ENCODE measurements at places on chromosomes 4 and X. TPM values are rescaled to one million over a fixed set of nuclear protein-coding genes. Genes with fewer than 3 reads are reported as not detected.

DNA sequence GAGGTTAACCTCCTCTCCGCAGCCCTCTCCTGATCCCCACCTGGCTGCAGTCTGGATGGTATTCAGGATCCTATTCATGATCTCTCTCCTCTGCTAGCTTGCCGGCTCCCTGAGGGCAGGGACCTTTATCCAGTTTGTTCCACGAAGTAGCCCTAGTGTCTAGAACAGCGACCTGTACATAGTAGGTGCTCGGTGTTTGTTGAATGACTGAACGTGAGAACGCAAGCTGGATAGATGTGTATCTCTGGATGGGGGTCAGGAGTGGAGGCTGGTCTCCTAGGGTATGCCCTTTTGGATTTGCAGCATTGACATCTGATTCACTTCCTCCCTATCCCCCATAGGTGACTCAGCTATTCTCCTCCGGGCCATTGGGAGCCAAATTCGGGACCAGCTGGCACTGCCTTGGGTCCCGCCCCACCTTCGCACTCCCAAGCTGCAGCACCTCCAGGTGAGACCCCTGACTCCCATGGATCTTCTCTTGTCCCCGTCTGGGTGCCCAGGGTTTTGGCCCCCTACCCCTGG lies 7.3 kb downstream of the CCDC22 start:
- no peak overlapping the region for H3K27ac ChIP-seq
- H3K4me3 ChIP-seq, result no peak overlapping the region
- H3K27me3 ChIP-seq, result no peaks in the 10 kb centered on the region
- H3K36me3 ChIP-seq, result peaks cover 3% of the 10 kb centered on the region

- no peak for DNase-seq
- H3K36me3 ChIP-seq, result no peaks in the 10 kb centered on the region
- H3K4me3 ChIP-seq, result no peak overlapping the region
- H3K4me1 ChIP-seq, result peaks cover 12% of the 10 kb centered on the region
These were observed 392.3 kb downstream of the CENPC start for GRCh38 chr4:67152976-67153375.

GRCh38 chr4:128284317-128284716 lies 3.3 kb downstream of the PGRMC2 start:
- no peak for DNase-seq
- peaks cover 5% of the 10 kb centered on the region for H3K36me3 ChIP-seq
- no peak overlapping the region for H3K27ac ChIP-seq
- H3K4me1 ChIP-seq, result peaks cover 28% of the 10 kb centered on the region

GRCh38 chr4:38665551-38666411 lies 1.8 kb downstream of the KLF3 start:
- H3K27me3 ChIP-seq, result no peaks in the 10 kb centered on the region
- peak overlapping the region; percentile 97 for H3K4me3 ChIP-seq
- H3K36me3 ChIP-seq, result peaks cover 3% of the 10 kb centered on the region

DNA sequence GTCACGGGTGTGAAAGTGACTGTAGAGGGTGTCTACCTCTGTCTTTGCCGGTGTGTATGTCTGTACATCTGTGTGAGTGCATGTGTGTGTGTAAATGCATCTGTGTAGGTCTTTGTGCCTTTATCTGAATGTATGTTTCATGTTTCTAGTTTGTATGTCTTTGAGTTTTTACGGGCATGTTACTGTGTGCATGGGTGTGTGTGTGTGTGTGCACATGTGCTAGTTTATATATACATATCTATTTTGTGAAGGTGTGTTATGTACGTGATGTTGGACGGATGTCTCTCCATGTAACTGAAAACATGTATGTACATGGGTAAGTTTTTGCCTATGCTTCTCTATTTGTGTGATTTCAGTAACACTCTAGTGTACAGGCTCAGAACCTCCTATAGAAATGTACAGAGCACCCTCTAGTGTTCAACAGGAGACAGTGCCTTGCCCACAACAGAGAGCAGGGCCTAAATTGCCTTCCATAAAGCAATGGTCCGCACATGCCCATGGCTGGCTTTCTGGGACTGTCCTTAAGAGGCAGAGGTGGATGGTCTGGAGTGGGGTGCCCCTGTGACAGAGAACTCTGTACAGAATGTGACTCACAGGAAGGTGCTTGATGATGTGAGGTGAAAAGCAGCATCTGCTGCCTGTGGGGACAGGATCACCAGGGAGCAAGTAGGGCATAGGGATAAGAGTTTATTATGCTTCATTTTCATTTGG lies 343.5 kb downstream of the RAPGEF2 start:
- no peaks in the 10 kb centered on the region for H3K36me3 ChIP-seq
- H3K4me3 ChIP-seq, result no peak overlapping the region
- no peak overlapping the region for H3K27ac ChIP-seq
- DNase-seq, result peak; percentile 41
- no peaks in the 10 kb centered on the region for H3K27me3 ChIP-seq

DNA sequence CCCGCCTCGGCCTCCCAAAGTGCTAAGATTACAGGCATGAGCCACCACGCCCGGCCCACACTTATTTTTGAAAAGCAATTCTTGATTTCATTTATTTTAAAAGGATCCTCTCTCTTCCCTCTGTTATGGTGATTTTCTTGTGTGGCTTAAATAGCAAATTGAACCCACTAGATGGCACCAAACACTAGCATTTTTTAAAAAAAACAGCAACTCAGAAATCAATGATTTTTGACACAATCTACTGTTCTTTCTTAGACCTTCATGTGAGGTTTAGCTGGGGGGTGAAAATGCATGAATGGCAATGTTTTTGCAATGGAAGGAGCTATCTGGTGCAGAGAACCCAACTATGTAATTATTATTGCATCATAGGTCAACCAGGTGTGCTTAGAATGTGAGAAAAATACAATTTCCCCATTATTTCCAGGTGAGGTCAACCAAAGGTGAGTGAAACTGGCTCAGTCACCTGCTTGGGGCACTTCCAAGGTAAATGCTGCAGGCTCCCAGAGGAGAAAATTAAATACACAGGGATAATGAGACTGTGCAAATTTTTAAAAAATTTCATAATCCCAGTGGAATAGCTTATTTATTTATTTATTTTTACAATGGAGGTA lies 226.7 kb upstream of the PRKX start:
- H3K27me3 ChIP-seq, result peaks cover 2% of the 10 kb centered on the region
- no peaks in the 10 kb centered on the region for H3K36me3 ChIP-seq
- no peak overlapping the region for H3K27ac ChIP-seq
- peaks cover 5% of the 10 kb centered on the region for H3K4me1 ChIP-seq
- peak; percentile 6 for DNase-seq

DNA sequence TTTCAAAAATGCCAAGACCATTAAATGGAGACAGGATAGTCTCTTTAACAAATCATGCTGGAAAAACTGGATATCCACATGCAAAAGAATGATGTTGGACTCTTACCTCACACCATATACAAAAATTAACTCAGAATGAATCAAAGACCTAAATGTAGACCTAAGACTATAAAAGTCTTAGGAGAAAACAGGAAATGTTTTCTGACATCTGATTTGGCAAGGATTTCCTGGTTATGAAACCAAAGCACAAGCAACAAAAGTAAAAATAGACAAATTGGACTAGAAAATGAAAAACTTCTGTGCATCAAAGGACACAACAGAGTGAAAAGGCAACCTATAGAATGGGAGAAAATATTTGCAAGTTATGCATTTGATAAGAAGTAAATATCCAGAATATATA lies 37.6 kb downstream of the ARFIP1 start:
- no peaks in the 10 kb centered on the region for H3K4me1 ChIP-seq
- no peak for DNase-seq
- H3K27me3 ChIP-seq, result no peaks in the 10 kb centered on the region
- H3K36me3 ChIP-seq, result peaks cover 82% of the 10 kb centered on the region
- no peak overlapping the region for H3K4me3 ChIP-seq
- H3K27ac ChIP-seq, result no peak overlapping the region

DNA sequence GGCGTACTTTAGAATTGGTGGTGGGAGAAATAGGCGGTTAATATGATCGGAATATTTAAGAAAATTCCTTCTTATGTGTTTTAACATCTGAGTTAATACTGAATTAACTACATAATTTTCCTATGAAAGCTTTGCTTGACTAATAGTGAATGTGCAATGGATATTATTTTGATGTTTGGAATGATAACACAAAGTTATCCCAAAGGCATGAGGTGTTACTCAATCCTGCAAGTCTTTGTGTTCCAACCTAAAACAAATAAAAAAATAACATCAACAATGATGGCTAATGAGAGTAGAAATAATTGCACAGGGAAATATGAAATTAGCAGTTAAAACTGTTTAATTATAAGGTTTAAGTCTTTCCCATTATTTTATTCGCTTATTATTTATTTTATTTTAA lies 183.6 kb upstream of the ARSJ start:
- no peaks in the 10 kb centered on the region for H3K36me3 ChIP-seq
- H3K27me3 ChIP-seq, result no peaks in the 10 kb centered on the region
- no peak overlapping the region for H3K27ac ChIP-seq
- no peak overlapping the region for H3K4me3 ChIP-seq

DNA sequence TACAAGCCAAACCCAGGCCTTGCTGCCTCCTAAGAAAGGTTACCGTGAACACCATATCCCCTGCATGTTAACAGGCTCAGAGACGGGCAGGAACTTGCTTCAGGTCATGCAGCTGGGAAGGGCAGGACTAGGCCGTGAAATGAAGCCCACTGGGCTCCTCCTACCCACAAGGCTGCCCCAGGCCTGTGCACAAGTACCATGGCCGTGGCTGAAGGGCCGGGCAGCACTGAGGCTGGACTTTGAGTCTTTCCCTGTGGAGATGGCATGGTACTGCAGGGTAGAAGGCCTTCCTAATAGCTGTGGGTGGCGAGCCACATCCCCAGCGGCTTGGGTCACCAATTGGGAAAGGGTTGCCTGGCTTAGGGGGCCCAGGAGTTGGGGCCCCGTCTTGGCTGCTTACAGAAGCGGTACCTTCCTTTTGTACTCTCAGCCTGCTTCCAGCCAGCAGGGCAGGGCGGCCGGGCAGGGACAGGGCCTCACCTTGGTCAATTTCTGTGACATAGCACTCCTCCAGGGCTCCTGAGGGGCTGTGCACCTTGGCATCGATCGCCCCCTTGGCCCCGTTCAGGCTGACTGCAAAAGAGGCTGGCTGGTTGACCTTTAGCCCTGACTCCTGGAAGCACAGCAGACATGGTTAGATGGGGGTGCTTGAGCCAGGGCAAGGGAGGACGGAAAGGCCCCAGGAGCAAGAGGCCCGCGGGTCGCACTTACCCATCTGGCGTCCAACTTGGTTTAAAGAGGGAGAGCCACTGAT lies 23.8 kb downstream of the FLNA start:
- no peak for DNase-seq
- H3K4me3 ChIP-seq, result peak overlapping the region; percentile 38
- peaks cover 4% of the 10 kb centered on the region for H3K27me3 ChIP-seq
- H3K36me3 ChIP-seq, result peaks cover 5% of the 10 kb centered on the region

DNA sequence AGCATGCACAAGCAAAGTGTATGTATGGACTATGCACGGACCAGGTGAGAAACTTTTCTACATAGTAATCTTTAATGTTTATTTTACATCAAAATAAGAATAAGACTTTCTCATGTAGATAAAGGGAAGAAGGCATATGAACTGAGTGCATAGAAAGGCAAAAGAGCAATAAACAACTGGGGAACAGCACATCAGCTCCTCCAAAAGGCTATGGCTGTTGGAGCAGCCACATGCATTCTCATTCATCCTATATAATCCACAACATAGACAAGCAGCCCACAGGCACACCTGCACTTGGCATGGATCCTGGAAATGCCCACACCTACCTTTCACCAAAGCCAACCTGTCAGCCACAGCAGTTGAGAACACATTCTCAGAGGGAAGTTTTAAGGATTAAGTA lies 586.9 kb upstream of the INTU start:
- no peaks in the 10 kb centered on the region for H3K27me3 ChIP-seq
- peak overlapping the region; percentile 39 for H3K27ac ChIP-seq
- no peak for DNase-seq
- peaks cover 3% of the 10 kb centered on the region for H3K36me3 ChIP-seq

- no peak overlapping the region for H3K27ac ChIP-seq
- no peak overlapping the region for H3K4me3 ChIP-seq
- H3K36me3 ChIP-seq, result peaks cover 7% of the 10 kb centered on the region
- no peaks in the 10 kb centered on the region for H3K27me3 ChIP-seq
- no peak for DNase-seq
- peaks cover 18% of the 10 kb centered on the region for H3K4me1 ChIP-seq
These were observed 140.6 kb downstream of the TBL1X start for GRCh38 chrX:9605484-9605883.

GRCh38 chr4:147362938-147363337 lies 118.0 kb upstream of the EDNRA start:
- H3K4me1 ChIP-seq, result peaks cover 36% of the 10 kb centered on the region
- peak overlapping the region; percentile 45 for H3K27ac ChIP-seq
- no peaks in the 10 kb centered on the region for H3K36me3 ChIP-seq
- no peaks in the 10 kb centered on the region for H3K27me3 ChIP-seq

GRCh38 chr4:79241846-79242245 lies 84.0 kb downstream of the NAA11 start:
- H3K27me3 ChIP-seq, result no peaks in the 10 kb centered on the region
- no peak for DNase-seq
- H3K27ac ChIP-seq, result no peak overlapping the region
- peaks cover 2% of the 10 kb centered on the region for H3K36me3 ChIP-seq

- peaks cover 11% of the 10 kb centered on the region for H3K4me1 ChIP-seq
- H3K27ac ChIP-seq, result peak overlapping the region; percentile 7
- peaks cover 11% of the 10 kb centered on the region for H3K36me3 ChIP-seq
- H3K27me3 ChIP-seq, result no peaks in the 10 kb centered on the region
- no peak overlapping the region for H3K4me3 ChIP-seq
These were observed 949.6 kb upstream of the PRKX start for GRCh38 chrX:4663085-4663484.

GRCh38 chr4:80422727-80423404 lies 87.3 kb downstream of the CFAP299 start:
- no peak overlapping the region for H3K27ac ChIP-seq
- H3K36me3 ChIP-seq, result no peaks in the 10 kb centered on the region
- no peaks in the 10 kb centered on the region for H3K27me3 ChIP-seq
- H3K4me1 ChIP-seq, result peaks cover 8% of the 10 kb centered on the region
- no peak for DNase-seq

- H3K4me3 ChIP-seq, result no peak overlapping the region
- peaks cover 3% of the 10 kb centered on the region for H3K4me1 ChIP-seq
- DNase-seq, result no peak
- peaks cover 44% of the 10 kb centered on the region for H3K36me3 ChIP-seq
- H3K27ac ChIP-seq, result no peak overlapping the region
- H3K27me3 ChIP-seq, result no peaks in the 10 kb centered on the region
These were observed 21.2 kb downstream of the SH3D19 start for GRCh38 chr4:151304226-151304625.

REELD1 gene
- total RNA-seq, result not detected

YY2 gene
- 1.5 TPM for total RNA-seq

PPBP gene
- not detected for total RNA-seq

GAGE1 gene
- total RNA-seq, result not detected

DRP2 gene
- 2.9 TPM for total RNA-seq

VCX3B gene
- total RNA-seq, result not detected

VCX2 gene
- not detected for total RNA-seq

ITGB1BP2 gene
- total RNA-seq, result 7.1 TPM

PDGFRA gene
- total RNA-seq, result 2.1 TPM

TMEM35A gene
- 9.1 TPM for total RNA-seq

AMBN gene
- total RNA-seq, result not detected

GNRHR gene
- not detected for total RNA-seq

DCAF12L1 gene
- total RNA-seq, result 0.89 TPM

RELL1 gene
- 30.3 TPM for total RNA-seq
